ENCODE measurements at places on chromosomes 12 and 14.

GRCh38 chr14:62234849-62235248 is 472.6 kb downstream of the SNAPC1 start:
- H3K36me3 ChIP-seq = peaks cover 6% of the 10 kb centered on the region
- H3K4me3 ChIP-seq = no peak overlapping the region
- no peaks in the 10 kb centered on the region for H3K27me3 ChIP-seq
- H3K4me1 ChIP-seq = no peaks in the 10 kb centered on the region

DNA sequence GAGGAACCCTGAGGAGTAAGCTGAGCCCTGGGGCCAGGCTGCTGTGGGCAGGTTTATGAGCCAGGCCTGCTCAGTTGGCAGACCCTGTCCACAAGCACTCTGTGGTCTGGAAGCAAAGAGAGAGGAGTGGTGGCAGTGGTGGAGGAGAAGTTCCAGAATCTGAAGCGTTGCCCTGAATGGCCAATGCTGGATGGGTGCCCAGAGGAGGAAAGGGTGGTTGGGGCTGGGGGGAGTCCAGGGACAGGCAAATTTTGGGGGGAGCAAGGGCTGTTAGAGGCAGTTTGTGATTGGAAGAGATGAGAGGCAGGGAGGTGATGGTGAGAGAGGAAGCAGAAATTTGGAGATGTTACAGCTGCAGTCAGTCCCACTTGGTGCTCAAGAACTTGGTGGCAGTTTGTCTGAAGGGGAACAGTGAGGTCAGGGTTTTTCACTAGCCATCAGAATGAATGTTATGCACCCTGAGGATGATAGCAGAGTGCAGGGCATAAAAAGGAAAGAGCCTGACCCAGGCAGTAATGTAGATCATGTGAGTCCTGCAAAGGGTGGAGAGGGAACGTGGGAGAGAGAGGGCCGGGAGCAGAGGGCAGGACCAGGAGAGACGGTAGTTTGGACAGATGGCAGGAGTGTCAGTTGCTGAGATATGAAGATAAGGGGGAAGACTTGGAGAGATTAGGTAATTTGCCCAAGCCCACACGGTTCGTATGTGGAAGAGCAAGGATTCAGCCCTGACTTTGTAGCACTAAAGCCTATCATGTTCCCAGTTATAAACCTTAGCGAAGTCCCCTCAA is 51.2 kb downstream of the GALNT8 start:
- H3K27me3 ChIP-seq = peaks cover 4% of the 10 kb centered on the region
- H3K4me1 ChIP-seq = peaks cover 34% of the 10 kb centered on the region
- DNase-seq = no peak
- H3K4me3 ChIP-seq = no peak overlapping the region

GRCh38 chr12:81274637-81275529 is 197.0 kb downstream of the ACSS3 start:
- no peak overlapping the region for H3K27ac ChIP-seq
- H3K4me1 ChIP-seq = no peaks in the 10 kb centered on the region
- no peak for DNase-seq
- H3K36me3 ChIP-seq = no peaks in the 10 kb centered on the region
- peaks cover 7% of the 10 kb centered on the region for H3K27me3 ChIP-seq
- H3K4me3 ChIP-seq = no peak overlapping the region

DNA sequence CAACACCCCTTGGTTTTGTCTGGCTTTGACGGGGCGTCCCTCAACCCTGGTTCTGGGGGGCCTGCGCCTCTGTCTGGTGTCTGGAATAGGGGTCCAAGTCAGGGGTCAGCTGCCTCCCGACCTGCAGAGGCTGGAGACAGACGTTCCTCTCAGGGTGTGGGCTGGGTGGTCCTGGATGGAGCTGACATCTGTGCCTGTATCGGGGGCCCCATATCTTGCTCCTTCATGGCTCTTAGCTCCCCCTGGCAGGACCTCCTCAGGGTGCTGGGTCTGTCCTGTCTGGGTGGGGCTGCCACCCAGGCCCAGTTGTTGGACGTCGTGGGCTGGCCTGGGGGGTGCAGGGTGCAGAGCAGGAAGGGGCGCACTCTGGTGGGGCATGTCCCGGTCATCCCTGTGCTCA is 374.8 kb downstream of the TMEM121 start:
- DNase-seq = no peak
- H3K36me3 ChIP-seq = no peaks in the 10 kb centered on the region
- no peaks in the 10 kb centered on the region for H3K4me1 ChIP-seq
- no peaks in the 10 kb centered on the region for H3K27me3 ChIP-seq
- H3K27ac ChIP-seq = no peak overlapping the region
- no peak overlapping the region for H3K4me3 ChIP-seq

GRCh38 chr12:26963413-26963812 is 25.1 kb downstream of the FGFR1OP2 start:
- H3K27ac ChIP-seq = no peak overlapping the region
- peaks cover 25% of the 10 kb centered on the region for H3K4me1 ChIP-seq
- no peak overlapping the region for H3K4me3 ChIP-seq

DNA sequence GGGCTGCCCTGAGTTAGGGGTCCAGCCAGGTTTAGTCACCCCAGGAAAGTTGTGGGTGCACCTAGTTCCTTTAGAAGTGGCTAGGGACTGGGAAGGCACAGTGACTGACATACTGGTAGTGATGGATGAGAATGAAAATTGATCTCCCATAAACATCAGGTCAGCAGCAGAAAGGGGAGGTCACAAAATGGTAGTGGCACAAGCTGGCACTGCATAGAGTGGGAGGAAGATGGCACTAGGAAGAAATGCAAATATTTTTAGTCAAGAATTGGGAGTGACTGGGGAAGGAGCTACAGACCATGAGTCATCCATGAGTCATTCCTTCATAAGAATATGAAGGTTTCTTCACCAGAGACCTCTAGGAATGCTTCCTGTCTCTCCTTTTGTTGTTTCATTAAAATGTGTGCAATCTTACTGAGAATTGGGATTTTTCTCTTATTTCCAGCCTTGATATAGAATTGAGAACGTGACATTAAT is 198.3 kb upstream of the AMIGO2 start:
- DNase-seq = no peak
- H3K4me3 ChIP-seq = no peak overlapping the region
- H3K4me1 ChIP-seq = peaks cover 22% of the 10 kb centered on the region
- peaks cover 5% of the 10 kb centered on the region for H3K27me3 ChIP-seq
- H3K36me3 ChIP-seq = no peaks in the 10 kb centered on the region
- H3K27ac ChIP-seq = no peak overlapping the region

GRCh38 chr12:1384910-1385309 is 209.5 kb downstream of the FBXL14 start:
- DNase-seq = no peak
- peaks cover 34% of the 10 kb centered on the region for H3K4me1 ChIP-seq
- no peak overlapping the region for H3K27ac ChIP-seq

DNA sequence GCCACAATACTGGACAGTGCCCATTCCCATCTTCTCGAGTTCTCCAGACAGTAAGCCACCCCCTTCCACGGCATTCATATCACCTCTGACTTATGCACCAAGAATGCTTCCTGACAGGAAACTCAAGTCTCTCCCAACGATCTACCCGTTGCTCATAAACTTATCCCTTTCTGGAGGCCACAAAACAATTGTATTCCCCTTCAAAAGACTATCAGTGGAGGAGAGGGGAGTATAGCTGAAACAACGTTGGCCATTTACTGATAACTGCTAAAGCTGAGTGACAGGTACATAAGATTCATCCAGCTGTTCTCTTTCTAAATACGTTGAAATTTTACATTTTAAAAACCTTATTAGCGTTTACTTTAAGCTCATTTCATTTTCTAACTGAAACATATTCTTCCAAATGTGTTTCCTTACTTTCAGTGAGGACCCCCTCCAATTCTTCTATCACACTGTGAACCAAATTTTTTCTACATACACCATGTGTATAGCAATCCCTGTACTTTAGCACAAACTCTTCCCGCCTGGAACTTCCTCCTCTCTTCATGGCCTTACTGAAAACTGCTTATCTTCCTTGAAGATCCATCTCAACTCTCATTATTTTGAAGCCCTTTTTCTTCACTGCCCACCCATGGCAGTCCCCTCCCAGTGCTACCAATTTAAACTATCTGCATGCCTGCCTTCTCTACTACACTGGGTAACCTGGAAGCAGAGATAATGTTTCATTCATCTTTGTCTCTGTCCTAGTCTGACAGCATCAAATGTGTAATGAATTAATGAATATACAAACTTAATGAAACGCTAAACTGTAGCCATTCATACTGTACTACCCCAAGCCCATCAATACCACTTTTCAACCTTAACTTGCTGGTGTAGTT is 28.8 kb downstream of the ATXN2 start:
- peaks cover 37% of the 10 kb centered on the region for H3K4me1 ChIP-seq
- H3K27me3 ChIP-seq = no peaks in the 10 kb centered on the region
- peak overlapping the region; percentile 20 for H3K27ac ChIP-seq
- no peak for DNase-seq
- H3K4me3 ChIP-seq = no peak overlapping the region

GRCh38 chr12:116382686-116383530 is 105.4 kb upstream of the MED13L start:
- H3K27ac ChIP-seq = peak overlapping the region; percentile 70
- no peaks in the 10 kb centered on the region for H3K36me3 ChIP-seq
- peak overlapping the region; percentile 66 for H3K4me3 ChIP-seq
- peaks cover 3% of the 10 kb centered on the region for H3K27me3 ChIP-seq
- H3K4me1 ChIP-seq = peaks cover 58% of the 10 kb centered on the region

DNA sequence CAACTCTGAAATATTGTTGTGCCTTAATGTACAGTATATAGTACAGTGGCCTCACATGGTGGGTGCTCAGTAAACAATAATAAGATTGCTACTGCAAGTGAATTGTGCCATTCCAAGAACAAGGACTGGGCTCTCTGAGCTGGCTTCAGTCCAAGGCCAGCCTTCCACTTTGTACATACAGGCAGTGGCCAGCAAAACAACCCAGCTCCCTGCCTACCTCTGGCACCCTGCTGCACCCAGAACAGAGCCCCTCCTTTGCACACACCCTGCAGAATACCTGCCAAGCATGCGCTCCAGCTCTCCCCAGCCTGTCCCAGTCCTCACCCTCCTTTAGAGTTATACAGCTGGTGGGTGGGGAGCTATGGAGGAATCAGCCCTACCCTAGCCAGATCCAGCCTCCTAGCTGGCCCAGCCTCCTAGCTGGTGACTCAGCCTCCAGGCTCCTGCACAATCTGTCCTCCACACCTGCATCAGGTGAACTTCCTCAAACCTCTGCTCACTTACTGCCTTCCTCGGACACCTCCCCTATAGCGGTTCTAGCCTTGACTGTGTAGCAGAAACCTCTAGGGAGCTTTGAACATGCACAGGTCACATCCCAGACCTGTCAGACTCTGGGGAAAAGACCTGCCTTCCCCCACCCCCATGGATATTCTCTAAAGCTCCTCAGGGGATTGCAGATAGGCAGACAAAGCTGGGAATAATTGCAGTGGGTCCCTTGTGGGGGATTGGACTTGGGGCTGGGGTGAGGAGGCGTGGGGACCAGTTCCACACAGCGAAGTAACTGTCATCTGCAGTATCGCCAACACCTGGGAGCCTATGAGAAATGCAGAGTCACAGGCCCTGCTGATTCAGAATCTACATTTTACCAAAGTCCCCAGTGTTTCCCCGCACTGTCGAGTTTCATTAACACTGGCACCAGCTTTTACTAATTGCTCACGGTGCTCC is 17.9 kb downstream of the ZDHHC22 start:
- H3K27me3 ChIP-seq = peaks cover 73% of the 10 kb centered on the region
- H3K4me1 ChIP-seq = peaks cover 19% of the 10 kb centered on the region
- peak overlapping the region; percentile 75 for H3K4me3 ChIP-seq
- no peak for DNase-seq
- peaks cover 5% of the 10 kb centered on the region for H3K36me3 ChIP-seq

GRCh38 chr14:94805680-94806288 is 35.9 kb upstream of the GSC start:
- H3K27ac ChIP-seq = peak overlapping the region; percentile 23
- DNase-seq = no peak
- peaks cover 22% of the 10 kb centered on the region for H3K4me1 ChIP-seq
- H3K36me3 ChIP-seq = no peaks in the 10 kb centered on the region

DNA sequence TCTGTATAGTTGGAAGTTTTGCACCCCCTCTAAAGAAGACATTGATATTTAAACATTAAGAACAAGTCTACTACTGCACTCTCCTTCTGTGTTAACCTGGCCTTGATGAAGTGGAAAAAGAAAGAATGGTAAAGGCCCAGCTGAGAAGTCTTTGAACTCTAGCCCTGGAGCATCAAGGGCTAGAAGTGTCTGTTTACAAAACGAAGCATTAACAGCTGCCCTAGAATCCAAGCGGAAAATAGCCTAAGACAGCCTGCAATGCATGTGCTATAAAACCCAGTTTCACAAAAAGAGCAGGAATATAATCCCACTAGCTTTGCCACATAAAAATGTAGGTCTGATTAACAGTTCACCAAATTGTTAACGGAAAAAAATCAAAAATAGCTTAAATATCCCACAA is 60.5 kb downstream of the NUMB start:
- no peaks in the 10 kb centered on the region for H3K27me3 ChIP-seq
- H3K27ac ChIP-seq = peak overlapping the region; percentile 4
- H3K36me3 ChIP-seq = no peaks in the 10 kb centered on the region
- H3K4me3 ChIP-seq = no peak overlapping the region
- DNase-seq = no peak

- peaks cover 3% of the 10 kb centered on the region for H3K27me3 ChIP-seq
- H3K36me3 ChIP-seq = no peaks in the 10 kb centered on the region
- H3K4me3 ChIP-seq = no peak overlapping the region
- no peak for DNase-seq
Measured at GRCh38 chr12:115468087-115468510, 784.1 kb upstream of the TBX3 start.

Measured in nephron progenitor cell (in vitro differentiated cells).